ENCODE measurements at places on chromosomes 7 and 10.

DNA sequence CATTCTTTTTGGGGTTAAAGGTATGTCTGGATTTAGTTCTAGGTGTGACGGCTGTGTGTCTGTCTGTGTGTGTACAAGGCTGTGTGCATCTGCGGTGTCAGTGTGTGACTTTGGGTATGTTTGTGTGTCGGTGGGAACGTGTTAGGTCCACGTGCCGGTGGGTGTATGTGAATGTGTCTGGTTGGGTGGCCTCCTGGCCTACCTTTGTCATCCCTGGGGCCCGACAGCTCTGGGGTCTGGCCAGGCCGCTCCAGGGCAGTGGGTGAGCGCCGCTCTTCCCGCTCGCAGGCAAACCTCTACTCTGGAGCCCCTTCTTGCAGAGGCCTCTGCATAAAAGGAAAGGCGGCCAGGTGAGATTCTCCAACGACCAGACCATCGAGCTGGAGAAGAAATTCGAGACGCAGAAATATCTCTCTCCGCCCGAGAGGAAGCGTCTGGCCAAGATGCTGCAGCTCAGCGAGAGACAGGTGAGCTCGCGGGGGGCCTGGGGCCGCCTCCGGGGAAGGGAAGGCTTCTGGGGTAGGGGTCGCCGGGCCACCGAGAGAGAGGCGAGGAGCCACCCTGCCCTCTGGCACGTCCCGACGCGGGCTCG is 2.4 kb downstream of the HHEX start:
- no peak for DNase-seq

DNA sequence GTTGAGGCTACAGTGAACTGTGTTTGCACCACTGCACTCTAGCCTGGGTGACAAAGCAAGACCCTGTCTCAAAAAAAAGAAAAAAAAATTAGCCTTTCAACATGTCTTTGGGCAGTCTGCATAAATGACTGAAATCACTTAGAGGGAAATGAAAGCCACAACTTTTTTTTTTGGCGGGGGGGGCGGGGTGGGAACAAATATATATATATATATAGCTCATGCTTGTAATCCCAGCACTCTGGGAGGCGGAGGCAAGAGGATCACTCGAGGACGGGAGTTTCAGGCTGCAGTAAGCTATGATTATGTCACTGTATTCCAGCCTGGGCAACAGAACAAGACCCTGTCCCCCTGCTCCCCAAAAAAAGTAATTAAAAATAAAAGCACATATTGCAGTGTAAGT is 23.4 kb upstream of the MICU1 start:
- no peak for DNase-seq

DNA sequence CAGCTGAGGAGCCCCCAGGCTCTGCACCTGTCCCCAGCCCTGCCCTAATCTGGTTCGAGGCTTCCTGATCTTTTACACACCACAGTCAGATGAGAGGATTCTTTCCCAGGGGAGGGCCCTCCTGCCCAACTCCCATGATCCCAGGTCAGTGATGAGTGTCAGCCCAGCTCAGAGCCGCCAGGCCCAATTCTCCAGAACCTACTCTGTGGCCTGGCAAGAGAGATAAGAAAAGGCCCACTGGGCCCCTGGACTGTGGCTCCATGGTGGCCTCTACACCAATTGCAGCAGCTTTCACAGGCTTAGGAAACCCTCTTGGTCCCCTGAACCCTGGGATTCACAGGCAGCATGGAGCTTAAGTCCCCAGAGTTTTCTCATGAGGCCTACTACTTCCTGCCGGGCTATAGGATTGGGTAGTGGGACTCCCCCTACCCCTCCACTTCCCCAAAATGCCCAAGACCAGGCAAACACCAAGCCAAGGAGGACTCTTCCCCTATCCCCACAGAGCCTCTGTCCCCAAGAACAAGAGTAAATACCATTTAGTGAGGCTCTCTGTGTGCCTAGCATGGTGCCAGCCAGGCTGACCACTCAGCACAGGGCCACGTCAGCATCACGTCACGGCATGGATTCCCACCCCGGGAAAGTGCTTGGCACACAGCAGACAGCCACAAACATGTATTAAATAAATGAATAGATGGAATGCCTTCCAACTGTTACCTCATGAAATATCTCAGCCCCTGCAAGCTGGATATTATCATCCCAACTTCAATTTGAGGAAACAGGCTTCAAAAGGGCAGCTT is 100.0 kb downstream of the GRID1 start:
- DNase-seq: no peak

GRCh38 chr7:84112771-84113170 is 81.8 kb downstream of the SEMA3A start:
- no peak for DNase-seq

GRCh38 chr7:116315803-116316202 is 105.5 kb downstream of the TES start:
- no peak for DNase-seq

- no peak for DNase-seq
Measured at GRCh38 chr7:147251751-147252325, 1135.2 kb downstream of the CNTNAP2 start.

DNA sequence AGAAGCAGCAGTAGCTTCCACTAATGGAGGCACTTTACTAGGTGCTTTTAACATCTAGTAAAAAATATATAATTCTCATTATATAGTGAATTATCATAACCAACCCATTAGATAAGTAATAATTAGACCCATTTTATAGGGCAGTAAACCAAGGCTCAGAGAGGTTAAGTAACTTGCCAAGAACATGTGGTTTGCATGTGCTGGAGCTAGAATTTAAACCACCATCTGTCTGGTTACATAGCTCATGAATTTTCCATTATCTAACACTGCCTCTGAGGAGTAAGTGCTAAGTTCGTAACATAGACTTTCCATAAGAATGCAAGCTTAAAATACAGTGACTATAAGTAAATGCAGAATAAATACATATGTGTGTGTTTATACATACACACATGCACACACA is 41.9 kb downstream of the CREB3L2 start:
- no peak for DNase-seq

DNA sequence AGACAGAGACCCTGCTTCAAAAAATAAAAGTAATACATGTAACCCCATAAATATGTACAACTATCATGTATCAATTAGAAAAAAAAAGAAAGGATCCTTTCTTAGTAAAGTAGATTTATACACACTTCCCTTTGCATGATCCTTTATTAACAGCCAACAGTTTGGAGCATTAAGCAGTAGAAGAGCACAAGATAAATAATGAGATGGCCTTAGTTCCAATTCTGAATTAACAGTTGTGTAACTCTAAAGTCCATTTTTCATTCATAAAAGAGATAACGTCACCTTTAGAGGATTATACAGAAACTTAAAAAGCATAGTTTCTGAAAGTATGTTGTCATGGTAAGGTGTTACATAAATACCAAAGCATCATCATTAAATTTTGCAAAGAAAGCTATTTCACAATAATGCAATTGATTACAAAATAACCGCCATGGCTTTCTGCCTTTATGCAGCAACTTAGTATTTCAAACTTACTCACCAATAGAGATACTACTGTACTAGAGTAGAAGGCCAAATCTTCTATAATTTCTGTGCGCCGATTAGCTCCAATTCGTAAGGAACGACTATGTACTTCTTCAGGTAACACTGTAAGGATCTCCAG is 40.3 kb downstream of the TNPO3 start:
- DNase-seq: no peak

GRCh38 chr7:98864731-98865453 is 4.9 kb downstream of the TMEM130 start:
- no peak for DNase-seq

- DNase-seq: no peak
Measured at GRCh38 chr10:31031205-31031557, 484 bp downstream of the ZNF438 start.

DNA sequence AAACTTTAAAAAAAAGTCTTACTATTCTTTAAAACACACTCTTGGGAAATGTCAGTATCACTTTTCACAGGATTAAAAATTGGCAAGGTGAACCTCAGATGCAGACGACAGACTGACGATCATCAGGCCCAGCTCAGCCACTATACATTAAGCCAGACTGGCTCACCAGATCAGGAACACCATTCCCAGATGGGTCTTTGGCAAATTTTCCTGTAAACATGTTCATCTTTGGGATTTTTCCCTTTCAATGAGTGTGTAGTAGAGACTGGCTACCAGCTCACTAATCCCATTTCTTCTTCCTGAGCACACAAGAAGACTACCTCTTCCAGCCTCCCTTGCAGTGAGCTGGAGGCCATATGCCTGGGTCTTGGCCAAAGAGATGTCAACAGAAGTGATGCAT is 142.7 kb upstream of the CHST15 start:
- DNase-seq: no peak

GRCh38 chr10:48776528-48776927 is 91.9 kb downstream of the WDFY4 start:
- no peak for DNase-seq

DNA sequence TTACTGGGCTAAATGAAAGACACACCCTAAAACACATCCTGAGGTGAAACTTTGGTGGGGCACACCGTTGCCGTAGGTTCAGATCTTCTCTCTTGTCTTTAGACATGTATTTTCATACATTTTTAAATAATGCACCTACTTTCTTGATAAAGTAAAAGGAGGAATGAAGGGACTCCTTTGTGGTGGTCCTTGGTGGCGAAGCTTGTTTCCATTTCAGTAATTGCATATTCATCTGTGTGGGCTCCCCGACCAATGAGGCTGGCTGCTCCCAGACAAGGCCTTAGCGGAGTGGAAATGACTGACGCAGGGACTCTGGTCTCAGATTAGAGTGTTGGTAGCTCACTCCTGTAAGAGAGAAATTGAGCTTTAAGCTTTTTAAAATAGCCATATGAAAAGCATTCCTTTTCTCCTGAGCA is 815 bp downstream of the CCSER2 start:
- peak; percentile 29 for DNase-seq

- DNase-seq: no peak
Measured at GRCh38 chr10:71312811-71313789, 6.0 kb upstream of the SLC29A3 start.

GRCh38 chr10:107391901-107392300 is 227.4 kb upstream of the SORCS1 start:
- DNase-seq: no peak

GRCh38 chr7:146659732-146660131 is 543.1 kb downstream of the CNTNAP2 start:
- no peak for DNase-seq

DNA sequence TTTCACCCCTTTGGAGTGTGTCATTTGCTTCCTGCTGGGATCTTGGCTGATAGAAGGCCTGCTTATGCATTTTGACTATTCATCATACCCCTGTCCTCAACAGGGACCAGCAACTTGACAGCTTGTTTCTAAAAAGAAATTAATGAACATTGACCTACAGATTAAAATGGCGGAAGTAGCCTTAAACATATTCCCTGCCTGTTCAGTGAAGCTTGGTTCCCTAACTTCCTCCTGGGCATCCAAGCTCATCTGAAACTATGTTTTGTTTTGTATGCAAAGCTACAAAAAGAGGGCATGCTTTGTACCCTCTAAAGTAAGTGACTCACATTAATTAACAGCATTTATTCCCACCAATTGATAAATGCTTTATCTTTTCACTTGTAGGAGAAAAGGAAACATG is 26.8 kb upstream of the CDK14 start:
- DNase-seq: no peak

GRCh38 chr10:93516006-93516380 is 19.6 kb downstream of the CEP55 start:
- no peak for DNase-seq

DNA sequence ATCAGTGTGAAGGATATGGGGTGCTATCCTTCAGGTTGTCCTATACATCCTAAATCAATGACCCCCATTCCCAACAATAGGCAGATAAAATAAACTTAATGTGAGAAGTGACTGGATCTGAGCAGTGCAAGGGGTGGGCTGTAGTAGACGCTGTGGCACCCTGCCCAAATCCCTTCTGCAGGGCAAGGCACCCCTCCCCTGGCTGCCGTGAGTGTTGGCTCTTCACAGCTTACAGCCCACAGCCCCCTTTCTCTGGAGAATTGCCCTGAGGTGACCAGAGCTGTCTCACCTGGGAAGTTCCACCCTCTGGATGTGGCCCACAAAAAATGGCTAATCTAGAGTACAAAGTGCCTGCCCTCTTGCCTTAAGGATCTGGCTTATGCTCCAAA is 25.8 kb upstream of the PPIF start:
- no peak for DNase-seq

- no peak for DNase-seq
Measured at GRCh38 chr7:11706666-11707605, 125.1 kb downstream of the THSD7A start.

- DNase-seq: no peak
Measured at GRCh38 chr10:100737355-100738054, 7.9 kb upstream of the PAX2 start.

DNA sequence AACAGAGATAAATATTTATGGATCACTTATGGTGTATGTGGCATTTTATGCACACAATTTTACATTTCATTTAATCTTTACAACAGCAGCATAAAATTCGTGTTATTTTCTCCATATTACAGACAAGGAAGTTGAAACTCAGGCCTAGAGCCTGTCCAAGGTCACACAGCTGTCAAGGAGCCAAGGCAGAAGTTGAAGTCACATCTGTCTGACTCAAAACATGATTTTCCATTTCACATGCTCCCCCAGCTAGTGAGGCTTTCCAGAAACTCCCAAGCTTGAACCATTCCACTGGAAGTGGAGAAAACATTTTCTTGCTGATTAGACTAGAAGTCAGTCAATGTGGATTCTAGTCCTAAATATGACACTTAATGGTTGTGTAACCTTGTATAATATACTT is 110.5 kb downstream of the HECTD2 start:
- no peak for DNase-seq

DNA sequence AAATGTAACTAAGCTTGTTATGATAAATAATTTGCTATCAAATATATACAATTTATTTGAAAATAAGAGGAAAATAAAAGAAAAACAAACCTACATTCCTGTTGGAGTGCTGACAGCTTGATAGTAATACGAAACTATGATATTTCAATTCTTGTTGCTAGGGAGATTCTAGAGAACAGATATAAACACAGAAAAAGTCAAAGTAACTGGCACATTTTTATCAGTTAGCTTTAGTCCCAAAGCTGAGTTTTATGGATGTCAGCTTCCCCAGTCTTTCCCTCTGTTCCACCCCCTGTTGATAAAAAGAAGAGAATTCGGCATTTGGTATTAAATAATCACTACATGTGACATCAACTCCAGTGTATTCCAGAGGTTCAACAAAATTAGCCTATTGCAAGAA is 1134.0 kb downstream of the XPNPEP1 start:
- DNase-seq: no peak

DNA sequence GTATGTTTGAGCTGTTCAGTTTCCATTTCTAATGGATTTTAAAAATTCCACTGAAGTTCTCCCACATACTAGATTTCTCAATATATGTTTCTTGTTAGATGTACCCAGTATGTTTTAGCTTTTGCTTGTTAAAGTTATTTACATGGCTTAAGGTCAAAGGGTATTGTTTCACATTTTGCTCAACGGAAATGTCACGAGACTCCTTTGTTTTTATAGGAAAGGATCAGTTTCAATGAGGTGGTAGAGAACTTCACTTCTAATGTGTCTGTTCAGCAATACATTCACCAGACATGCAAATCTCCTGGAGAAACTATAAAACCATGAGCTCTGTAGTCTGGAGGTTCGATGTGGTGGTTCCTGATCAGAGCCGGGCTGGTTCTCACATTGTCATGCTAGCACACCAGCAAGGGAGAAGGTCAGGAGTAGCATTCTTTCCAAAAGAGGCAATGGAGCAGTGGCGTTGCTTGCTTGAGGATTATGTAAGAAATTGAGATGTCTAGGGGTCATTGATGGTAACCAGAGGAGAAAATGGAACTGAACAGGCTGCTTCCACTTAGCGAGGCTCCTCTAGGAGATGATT is 114.0 kb downstream of the RAB18 start:
- no peak for DNase-seq

Measured in stimulated activated CD8-positive, alpha-beta memory T cell treated with anti-CD3 and anti-CD28 coated beads, Interleukin-7, amount 100 ng/mL, for 24 hours (primary cell).